ENCODE measurements at places on chromosomes 11 and 22. TPM values are rescaled to one million over a fixed set of nuclear protein-coding genes. Genes with fewer than 3 reads are reported as not detected.

Gene MOV10L1
- 0.56 TPM for total RNA-seq

Gene ADORA2A
- total RNA-seq = 2.6 TPM

Gene IFITM10
- 2.4 TPM for total RNA-seq

Gene SF3A1
- total RNA-seq = 106 TPM

Gene SERHL2
- total RNA-seq = 2.0 TPM

Gene OR10G4
- total RNA-seq = not detected

Gene TIMM10
- 31.8 TPM for total RNA-seq

Gene HORMAD2
- total RNA-seq = not detected

Gene SERPING1
- 774 TPM for total RNA-seq

Gene ADAMTS15
- total RNA-seq = 6.3 TPM

Gene TREH
- total RNA-seq = not detected

Gene GSTT2
- 3.9 TPM for total RNA-seq

Gene CD44
- total RNA-seq = 219 TPM

Gene POLA2
- 6.1 TPM for total RNA-seq

Gene RFPL1
- not detected for total RNA-seq

Gene TSPAN18
- 41.4 TPM for total RNA-seq

Gene POU2AF3
- 2.8 TPM for total RNA-seq

Gene SHANK2
- total RNA-seq = 0.51 TPM

Gene PHF21B
- 0.32 TPM for total RNA-seq

Gene CHRNA10
- 0.52 TPM for total RNA-seq

Gene ACTN3
- 0.51 TPM for total RNA-seq

Gene FGF4
- not detected for total RNA-seq

Gene MYRF
- 3.1 TPM for total RNA-seq

Gene SCUBE2
- total RNA-seq = 7.4 TPM

Gene VPS37C
- total RNA-seq = 31.2 TPM

Gene PGA5
- total RNA-seq = 0.71 TPM

Gene SORL1
- total RNA-seq = 9.4 TPM

Gene JAML
- total RNA-seq = 7.0 TPM

Gene L3MBTL2
- 19.0 TPM for total RNA-seq

Gene HSCB
- total RNA-seq = 9.7 TPM

Gene MIAT
- total RNA-seq = 1.4 TPM

Gene GAL3ST3
- 1.2 TPM for total RNA-seq

Gene CYB5R2
- 5.0 TPM for total RNA-seq

Gene SCN3B
- 1.5 TPM for total RNA-seq

Gene C1QTNF5
- 57.7 TPM for total RNA-seq

Gene C11orf91
- total RNA-seq = 1.3 TPM

Gene ST14
- total RNA-seq = 6.0 TPM

Gene APOA5
- not detected for total RNA-seq

Gene RAB3IL1
- 26.7 TPM for total RNA-seq

Gene CADM1
- total RNA-seq = 2.5 TPM

Gene RASGRP2
- 49.6 TPM for total RNA-seq

Gene SEPTIN3
- total RNA-seq = 0.23 TPM

Gene OR5B21
- total RNA-seq = not detected

Gene TTLL1
- total RNA-seq = 7.2 TPM

Gene CHADL
- 1.8 TPM for total RNA-seq

Gene CHST1
- total RNA-seq = 3.3 TPM

Gene CRYBB2
- not detected for total RNA-seq

Gene NLRP6
- total RNA-seq = 0.42 TPM

Data from posterior vena cava (tissue), 2 donors.